Left renal cortex interstitium (tissue), 4 donors: ENCODE measurements at places on chromosomes 4 and X. TPM values are rescaled to one million over a fixed set of nuclear protein-coding genes. Genes with fewer than 3 reads are reported as not detected.

The F8A3 gene
- 4.1 TPM for polyA plus RNA-seq

The ETDA gene
- not detected for polyA plus RNA-seq

GRCh38 chrX:115559672-115560071, 1.3 kb upstream of the PLS3 start:
- DNase-seq, result no peak

GRCh38 chrX:47697181-47697580, 38.2 kb upstream of the UXT start:
- no peak for DNase-seq

The GAGE12G gene
- polyA plus RNA-seq, result not detected

GRCh38 chr4:6204098-6204497, 3.7 kb upstream of the JAKMIP1 start:
- no peak for DNase-seq

The POU4F2 gene
- polyA plus RNA-seq, result not detected

The STPG2 gene
- 0.81 TPM for polyA plus RNA-seq

- DNase-seq, result no peak
These were observed 48.3 kb upstream of the WDR1 start for GRCh38 chr4:10164877-10165283.

The DRD5 gene
- polyA plus RNA-seq, result 0.44 TPM

The IGSF1 gene
- 20.7 TPM for polyA plus RNA-seq

GRCh38 chr4:159051245-159052071, 51.4 kb upstream of the RAPGEF2 start:
- no peak for DNase-seq

DNA sequence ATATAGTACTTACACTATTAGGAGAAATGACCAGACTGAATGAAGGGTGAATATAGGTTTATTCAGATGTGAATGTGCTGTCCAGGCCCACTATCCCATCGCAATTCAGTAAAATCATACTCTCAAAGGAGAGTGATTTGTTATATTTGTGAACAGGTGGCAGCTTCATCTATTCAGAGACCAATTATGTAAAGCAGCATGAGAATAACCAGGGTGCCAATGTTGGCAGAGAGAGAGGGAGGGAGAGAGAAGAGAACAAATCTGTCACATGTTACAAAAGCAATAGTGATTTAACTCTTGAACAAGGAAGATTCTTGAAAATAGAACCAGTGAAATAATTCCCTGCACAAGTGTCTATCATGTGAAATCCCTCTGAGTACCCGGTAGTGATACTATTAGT, 38.9 kb upstream of the TLL1 start:
- DNase-seq, result no peak

DNA sequence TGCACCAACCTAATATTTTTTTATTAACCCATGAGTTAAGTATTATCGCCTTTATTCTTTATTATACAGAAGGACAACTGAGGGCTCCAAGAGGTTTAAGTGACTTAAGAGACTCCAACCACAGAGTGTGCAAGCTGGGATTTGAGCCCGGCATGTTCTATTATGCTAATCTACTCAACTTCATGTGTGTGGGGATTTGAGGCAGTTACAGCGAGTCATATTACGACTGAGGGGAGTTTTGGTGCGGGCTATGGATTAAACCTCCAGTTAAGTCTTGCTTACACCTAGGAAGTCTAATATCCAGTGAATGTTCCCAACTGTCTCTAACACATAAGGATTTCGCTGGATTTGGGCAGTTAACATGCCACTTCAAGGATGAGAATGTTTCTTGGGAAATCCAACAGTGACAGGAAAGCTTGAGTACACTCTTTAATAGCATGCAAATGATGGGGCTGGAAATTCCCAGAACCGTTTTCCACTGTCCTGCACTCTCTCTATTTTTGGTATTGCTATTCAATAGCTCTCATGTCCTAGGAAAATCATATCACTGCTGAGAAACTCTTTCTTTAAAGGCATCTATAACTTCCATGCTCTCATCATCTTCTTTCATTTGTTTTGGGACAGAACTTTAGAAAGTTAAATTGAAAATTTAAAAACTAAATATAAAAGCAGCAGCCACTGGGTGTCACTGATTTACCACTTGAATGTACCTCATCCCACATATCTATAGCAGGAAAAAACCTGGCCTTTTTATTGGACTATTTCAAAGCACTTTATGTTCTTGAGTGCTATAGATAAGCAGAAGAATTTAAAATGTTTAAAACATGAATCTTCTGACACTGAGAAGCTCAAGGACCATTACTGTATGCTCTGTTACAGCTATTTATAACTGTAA, 165.1 kb upstream of the TTC29 start:
- DNase-seq, result no peak

The POU3F4 gene
- 5.3 TPM for polyA plus RNA-seq

- DNase-seq, result peak; percentile 24
These were observed 10.4 kb downstream of the L1CAM start for GRCh38 chrX:153875391-153876111.

DNA sequence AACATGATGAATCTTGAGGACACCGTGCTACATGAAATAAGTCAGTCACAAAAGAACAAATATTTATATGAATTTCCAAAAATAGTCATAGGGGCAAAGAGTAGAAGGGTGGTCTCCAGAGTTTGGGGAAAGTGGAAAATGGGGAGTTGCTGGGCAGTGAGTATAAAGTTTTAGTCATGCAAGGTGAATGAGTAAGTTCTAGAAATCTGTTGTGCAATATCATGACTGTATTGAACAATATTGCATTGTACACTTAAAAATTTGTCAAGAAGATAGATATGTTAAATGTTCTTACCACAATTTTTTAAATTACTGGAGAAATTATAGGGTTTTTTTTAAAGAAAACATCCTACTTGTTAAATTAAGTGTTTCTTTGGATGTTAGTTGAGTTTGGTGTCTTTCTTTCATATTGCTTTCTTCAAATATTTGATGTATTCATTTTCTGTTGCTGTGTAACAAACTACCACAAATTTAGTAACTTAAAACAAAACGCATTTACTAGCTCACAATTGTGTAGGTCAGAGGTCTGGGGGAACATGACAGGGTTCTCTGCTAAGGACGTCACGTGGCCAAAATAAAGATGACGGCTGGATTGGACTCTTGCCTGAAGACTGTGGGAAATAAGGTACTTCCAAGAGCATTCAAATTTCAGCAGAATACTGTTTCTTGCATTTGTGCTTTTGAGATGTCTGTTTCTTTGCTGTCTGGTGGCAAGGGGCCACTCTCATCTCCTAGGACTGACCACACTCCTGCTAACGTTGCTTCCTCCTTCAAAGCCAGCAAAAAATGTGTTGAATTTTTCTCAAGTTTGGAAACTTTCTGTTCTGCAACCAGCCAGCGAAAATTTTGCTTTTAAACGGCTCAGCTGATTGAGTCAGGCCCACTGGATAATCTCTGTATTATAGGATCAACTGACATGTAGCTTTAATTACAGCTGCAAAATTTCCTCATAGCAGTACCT, 76.7 kb downstream of the CPEB2 start:
- DNase-seq, result no peak

DNA sequence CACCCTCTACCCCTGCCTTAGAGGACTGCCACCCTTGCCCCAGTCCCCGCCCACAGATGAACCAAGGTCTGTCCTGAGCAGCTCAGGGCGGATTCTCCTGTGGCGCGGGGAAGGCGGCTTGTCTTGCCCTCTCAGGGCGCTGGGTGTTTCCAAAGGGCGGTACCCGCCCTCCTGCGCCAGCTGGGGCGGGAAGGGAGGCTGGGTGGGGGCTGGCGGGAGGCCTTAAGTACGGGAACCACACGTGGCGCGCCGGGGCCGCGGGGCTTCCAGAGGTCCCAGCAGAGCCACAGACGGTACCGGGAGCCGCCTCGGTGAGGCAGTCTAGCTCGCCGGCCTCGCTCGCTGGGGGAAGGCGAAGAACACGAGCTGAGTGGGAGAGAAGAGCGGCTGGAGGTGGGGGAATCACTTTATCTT, 361.1 kb downstream of the MID1IP1 start:
- no peak for DNase-seq

GRCh38 chr4:164613792-164614191, 140.1 kb upstream of the SMIM31 start:
- no peak for DNase-seq

GRCh38 chr4:174505892-174506291, 16.4 kb downstream of the HPGD start:
- DNase-seq, result no peak

DNA sequence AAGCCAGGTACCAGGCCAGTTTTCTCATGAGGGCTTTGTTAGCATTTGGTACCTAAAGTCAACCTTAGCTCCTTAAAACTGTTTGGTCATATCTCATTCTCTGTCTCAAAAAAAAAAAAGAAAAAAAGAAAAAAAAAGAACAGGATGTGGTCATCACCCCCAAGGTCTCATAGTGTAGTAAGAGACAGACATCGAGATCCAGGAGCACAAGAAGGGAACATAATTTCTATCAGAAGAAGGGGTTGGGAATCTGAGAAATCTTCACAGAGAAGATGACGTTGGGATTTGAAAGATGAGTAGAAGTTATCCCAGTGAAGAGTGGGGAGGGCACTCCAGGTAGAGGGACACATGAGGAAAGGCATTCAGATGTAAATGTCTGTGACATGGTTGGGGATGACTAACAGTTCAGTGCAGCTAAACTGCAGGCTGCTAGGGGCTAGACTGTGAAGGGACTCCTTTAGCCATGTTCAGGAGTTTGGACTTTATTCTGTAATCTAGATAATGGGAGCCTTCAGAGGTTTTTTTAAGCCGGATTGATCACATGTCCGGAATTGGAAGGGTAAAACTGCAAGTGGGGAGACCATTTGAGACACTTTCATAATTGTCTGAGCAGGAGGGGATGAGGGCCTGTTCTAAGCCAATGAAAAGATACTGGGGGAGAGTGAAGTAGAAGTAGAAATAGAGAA, 26.9 kb upstream of the GJB1 start:
- DNase-seq, result no peak

The SRPX gene
- polyA plus RNA-seq, result 18.4 TPM

The MAP3K15 gene
- polyA plus RNA-seq, result 4.4 TPM

The DNAJB14 gene
- polyA plus RNA-seq, result 31.7 TPM

The ERVMER34-1 gene
- 3.9 TPM for polyA plus RNA-seq

GRCh38 chrX:39816871-39817731, 280.7 kb downstream of the BCOR start:
- no peak for DNase-seq

GRCh38 chr4:55926610-55927009, 22.1 kb upstream of the CEP135 start:
- no peak for DNase-seq

- DNase-seq, result no peak
These were observed 38.0 kb upstream of the COX7B2 start for GRCh38 chr4:46946919-46947536.

DNA sequence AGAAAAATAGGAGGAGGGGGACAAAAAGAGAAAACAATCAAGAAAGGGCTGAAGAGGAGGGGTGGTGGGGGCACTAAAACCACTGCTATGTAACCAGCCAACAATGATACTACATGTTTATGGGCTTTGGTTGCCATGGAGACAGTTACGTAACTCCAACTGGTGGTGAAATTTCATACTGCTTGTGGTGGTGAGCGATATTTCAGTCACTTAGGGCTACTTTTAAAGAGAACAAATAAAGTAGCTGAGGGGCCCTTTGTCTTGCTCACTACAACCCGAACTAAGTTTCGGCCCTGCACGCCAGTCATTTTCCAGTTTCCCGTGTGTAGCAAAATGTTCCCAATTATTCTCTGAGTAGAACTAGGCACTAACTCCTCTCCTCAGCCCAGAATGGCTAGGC, 275.2 kb upstream of the EDA2R start:
- DNase-seq, result no peak

DNA sequence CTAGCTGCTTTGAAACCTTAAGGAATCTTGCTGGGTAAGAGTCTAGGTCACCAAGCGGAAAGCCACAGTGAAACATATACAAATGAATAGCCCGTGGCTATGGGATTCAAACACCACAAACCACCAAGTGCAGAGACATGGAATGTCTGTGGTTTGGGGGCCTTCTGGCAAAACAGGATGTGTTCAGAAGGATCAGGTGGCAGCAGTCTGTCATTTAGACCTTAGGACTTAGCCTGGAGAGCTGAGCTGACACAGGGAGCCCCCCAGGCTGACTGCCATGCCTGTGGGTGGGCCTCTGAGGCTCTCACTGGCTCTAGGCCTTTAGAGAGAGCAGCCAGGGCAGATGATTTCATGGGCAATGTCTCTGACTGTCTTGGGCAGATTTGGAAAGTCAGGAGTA, 225.6 kb downstream of the FBXW7 start:
- DNase-seq, result no peak
